ENCODE measurements at places on chromosomes 3 and 15.

- DNase-seq = no peak
- no peaks in the 10 kb centered on the region for H3K36me3 ChIP-seq
- no peak overlapping the region for H3K4me3 ChIP-seq
- H3K27ac ChIP-seq = no peak overlapping the region
- peaks cover 7% of the 10 kb centered on the region for H3K4me1 ChIP-seq
These were observed 3.9 kb downstream of the SCN5A start for GRCh38 chr3:38645601-38646000.

DNA sequence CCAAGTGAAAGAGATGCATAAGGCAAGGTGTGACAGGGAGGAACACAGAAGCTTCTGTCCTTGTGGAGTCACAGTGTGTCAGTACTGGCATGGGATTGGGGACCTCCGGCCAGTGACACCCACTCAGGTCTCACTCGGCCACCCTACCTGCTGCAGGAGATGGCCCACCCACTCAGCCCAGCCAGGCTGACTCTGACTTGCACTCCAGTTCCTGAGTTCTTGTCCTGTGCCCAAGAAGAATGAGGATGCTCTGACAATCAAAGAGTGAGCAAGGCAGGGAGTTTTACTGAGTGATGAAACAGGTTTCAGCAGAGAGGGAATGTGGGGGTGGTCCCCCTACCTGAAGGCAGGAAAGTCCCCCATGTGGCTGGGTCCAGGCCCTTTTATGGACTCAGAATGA lies 50.9 kb downstream of the PCNP start:
- H3K36me3 ChIP-seq = no peaks in the 10 kb centered on the region
- no peaks in the 10 kb centered on the region for H3K4me1 ChIP-seq
- no peaks in the 10 kb centered on the region for H3K27me3 ChIP-seq
- H3K27ac ChIP-seq = no peak overlapping the region
- no peak for DNase-seq

DNA sequence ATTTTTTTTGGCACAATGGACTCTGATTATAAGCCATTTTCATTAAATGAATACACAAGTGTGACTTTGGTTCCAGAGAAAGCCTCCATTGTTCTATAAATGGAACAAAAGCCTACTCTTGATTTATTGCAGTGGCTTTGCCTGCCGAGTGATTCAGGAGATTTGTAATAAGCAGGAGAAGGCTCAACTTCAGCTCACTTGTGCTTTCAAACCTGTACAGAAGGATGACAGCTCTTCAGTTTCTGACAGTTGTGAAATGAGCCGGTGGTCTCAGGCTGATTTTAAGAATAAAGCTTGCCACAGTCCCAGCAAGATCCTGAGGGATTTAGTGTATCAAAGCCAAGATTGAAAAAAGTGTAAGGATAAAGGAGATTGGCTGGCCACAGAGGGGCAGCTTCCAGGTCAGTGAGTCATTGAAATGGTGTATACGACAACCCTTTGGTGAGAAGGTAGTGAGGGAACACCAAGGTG lies 438.8 kb upstream of the TGFBR2 start:
- H3K27ac ChIP-seq = no peak overlapping the region
- H3K36me3 ChIP-seq = no peaks in the 10 kb centered on the region
- no peak overlapping the region for H3K4me3 ChIP-seq
- no peak for DNase-seq
- no peaks in the 10 kb centered on the region for H3K4me1 ChIP-seq

DNA sequence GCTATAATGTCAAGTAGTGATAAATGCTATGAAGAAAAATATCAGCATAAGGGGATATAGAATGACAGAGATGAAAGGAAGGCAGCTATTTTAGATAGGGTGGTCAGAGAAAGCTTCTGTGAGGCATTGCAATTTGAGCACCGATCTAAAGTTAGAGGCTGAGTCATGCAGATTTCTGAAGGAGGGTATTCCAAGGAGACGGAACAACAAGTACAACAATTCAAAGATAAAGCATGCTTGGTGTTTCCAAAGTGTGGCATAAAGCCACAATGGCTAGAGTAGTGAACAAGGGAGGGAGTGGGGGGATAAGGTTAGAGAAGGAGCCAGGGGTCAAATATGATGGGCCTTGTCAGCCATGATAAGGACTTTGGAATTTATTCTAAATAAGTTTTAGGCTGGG lies 71.9 kb downstream of the PFN2 start:
- no peak overlapping the region for H3K27ac ChIP-seq
- no peaks in the 10 kb centered on the region for H3K4me1 ChIP-seq
- DNase-seq = no peak
- no peak overlapping the region for H3K4me3 ChIP-seq
- peaks cover 30% of the 10 kb centered on the region for H3K36me3 ChIP-seq
- no peaks in the 10 kb centered on the region for H3K27me3 ChIP-seq

DNA sequence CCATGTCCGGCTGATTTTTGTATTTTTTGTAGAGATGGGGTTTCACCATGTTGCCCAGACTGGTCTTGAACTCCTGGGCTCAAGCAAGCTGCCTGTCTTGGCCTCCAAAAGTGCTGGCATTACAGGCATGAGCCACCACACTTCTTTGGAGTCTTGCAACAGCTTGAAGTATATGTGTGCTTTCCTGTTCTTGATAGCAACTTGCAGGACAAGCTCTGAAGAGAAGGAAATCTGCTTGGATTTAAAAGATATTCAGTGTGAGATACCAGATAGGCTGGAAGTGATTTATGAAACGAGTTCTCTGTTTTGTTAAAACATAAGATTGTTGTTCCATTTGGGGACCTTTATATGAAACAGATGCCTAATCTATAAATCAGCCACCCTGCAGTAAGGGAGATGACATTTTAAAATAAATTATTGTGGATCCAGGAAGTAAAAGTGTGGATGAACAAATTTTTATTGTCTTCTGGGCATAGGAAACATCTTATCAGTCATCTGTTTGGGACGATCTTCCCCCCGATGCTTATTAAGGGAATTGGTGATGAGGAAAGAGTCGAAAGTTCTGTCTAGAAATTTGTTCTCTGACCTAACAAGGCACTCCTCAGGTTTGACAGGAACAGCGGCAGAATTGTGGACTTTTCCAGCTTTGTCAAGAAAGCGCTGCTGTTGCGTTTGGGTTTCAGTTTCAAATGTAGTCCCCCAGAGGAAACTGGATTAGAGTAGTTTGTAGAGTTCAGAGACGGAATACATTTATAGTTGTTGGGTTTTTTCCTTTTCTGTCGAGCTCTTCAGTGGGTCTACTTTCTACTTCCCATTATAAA lies 53.7 kb upstream of the MAGI1 start:
- H3K36me3 ChIP-seq = no peaks in the 10 kb centered on the region
- DNase-seq = no peak

GRCh38 chr15:99466701-99467337 lies 99.0 kb upstream of the MEF2A start:
- H3K4me1 ChIP-seq = no peaks in the 10 kb centered on the region
- no peak for DNase-seq

GRCh38 chr3:47888986-47889757 lies 86.2 kb downstream of the DHX30 start:
- H3K27me3 ChIP-seq = no peaks in the 10 kb centered on the region
- peaks cover 11% of the 10 kb centered on the region for H3K4me1 ChIP-seq
- DNase-seq = no peak
- no peak overlapping the region for H3K27ac ChIP-seq
- no peak overlapping the region for H3K4me3 ChIP-seq

- no peaks in the 10 kb centered on the region for H3K27me3 ChIP-seq
- H3K4me1 ChIP-seq = peaks cover 6% of the 10 kb centered on the region
- H3K4me3 ChIP-seq = no peak overlapping the region
- DNase-seq = no peak
- no peaks in the 10 kb centered on the region for H3K36me3 ChIP-seq
These were observed 67.3 kb upstream of the GLCE start for GRCh38 chr15:69093127-69093526.

DNA sequence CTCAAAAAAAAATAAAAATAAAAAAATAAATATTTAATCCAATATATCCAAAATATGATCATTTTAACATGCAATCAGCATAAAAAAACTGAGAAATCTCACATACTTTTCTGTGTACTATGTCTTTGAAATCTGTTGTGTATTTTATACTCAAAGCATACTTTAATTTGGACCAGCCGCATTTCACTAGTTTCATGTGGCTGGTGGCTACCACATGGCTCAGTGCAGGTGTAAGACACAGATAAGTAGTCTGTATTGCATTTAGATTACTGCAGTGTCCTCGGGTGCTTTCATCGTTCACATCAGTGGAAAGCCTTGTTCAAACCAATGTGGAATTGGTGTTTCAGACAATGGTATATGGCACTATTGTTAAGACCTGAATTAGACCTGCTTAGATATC lies 11.0 kb downstream of the CRTC3 start:
- H3K4me1 ChIP-seq = peaks cover 4% of the 10 kb centered on the region
- H3K27me3 ChIP-seq = no peaks in the 10 kb centered on the region
- DNase-seq = no peak

DNA sequence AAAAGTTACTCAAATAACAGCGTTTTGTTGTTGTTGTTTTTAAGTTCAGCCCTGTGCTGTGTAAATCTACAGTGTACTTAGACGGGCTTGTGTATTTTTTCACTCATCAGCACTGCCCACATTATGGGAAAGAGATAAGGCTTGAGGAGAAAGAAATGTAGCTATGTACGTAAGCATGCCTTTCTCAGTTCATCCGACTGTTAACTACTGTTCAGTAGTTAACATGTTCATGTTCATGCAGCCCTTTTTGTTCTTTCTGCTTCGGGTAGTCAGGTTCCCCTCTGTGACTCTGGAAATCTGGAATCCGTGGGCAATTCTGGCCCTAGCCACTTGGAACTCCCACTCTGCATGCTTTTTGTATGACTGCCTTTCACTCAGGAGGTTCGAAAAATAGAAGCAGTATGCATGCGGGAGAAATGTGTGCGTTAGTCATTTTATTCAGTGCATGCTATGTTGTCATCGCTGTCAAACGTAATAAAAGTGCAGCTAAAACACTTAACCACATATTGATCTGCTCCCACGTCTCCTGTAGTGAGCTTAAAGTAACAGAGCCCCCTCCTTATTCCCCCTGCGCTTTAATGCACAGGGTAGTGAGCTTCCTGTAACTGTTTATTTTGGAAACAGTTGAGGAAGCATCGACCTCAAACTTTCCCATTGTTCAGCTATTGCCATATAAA lies 283.1 kb upstream of the NR2F2 start:
- no peaks in the 10 kb centered on the region for H3K27me3 ChIP-seq
- peaks cover 12% of the 10 kb centered on the region for H3K4me1 ChIP-seq
- no peaks in the 10 kb centered on the region for H3K36me3 ChIP-seq
- H3K27ac ChIP-seq = no peak overlapping the region
- no peak overlapping the region for H3K4me3 ChIP-seq

DNA sequence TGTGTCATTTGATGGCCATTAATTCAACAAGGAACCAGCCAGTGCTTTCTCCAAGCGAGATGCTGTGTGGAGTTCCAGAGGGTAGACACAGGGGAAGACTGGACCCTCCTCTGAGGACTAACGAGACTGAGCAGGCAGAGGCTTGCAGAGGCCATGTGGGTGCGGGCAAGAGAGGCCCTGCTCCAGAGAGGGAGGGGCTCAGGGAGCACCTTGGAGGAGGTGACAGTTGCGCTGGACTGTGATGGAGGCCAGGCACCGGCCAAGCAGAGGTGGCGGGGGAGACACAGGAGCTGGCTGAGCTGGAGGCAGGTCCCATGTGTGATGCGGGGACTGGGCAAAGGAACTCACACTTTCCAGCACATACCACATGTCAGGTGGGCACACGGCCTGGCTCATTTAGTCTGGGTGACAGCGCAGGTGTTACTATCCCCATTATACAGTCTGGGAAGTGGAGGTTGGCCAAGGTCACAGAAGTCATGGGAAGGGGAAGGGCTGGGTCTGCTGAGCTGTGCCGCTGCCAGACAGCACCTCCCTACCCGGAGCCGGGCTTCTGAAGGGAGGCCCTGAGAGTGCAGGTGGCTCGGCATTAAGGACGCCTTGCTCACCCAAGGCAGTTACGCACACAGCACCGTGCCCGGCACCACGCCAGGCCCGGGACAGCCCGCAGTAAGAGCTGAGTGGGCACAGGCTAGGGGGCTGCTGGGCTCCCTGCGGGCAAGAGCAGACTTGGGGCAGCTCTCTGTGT lies 3.7 kb downstream of the MELTF start:
- peaks cover 27% of the 10 kb centered on the region for H3K4me1 ChIP-seq
- DNase-seq = no peak
- H3K27me3 ChIP-seq = peaks cover 13% of the 10 kb centered on the region
- H3K27ac ChIP-seq = no peak overlapping the region

DNA sequence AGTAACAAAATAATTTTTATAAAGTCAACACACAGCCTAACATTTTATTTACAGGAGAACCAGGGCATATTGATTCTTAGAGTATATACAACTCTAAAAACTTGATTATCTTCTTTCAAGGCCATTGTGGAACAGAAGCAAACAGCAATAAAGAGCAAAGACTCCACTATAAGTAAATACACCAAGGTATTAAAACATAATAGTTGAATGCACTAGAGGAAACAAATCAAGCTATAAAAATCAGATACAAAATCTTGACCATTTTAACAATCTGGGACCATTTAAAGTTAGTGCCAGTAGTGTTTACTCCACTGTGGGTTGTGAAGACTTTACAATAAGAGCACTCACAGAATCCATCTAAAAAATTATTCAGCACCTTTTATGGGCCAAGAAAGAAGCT lies 323.6 kb downstream of the AGBL1 start:
- no peaks in the 10 kb centered on the region for H3K4me1 ChIP-seq
- no peak overlapping the region for H3K27ac ChIP-seq
- no peak for DNase-seq
- no peaks in the 10 kb centered on the region for H3K36me3 ChIP-seq
- H3K4me3 ChIP-seq = no peak overlapping the region
- H3K27me3 ChIP-seq = no peaks in the 10 kb centered on the region

DNA sequence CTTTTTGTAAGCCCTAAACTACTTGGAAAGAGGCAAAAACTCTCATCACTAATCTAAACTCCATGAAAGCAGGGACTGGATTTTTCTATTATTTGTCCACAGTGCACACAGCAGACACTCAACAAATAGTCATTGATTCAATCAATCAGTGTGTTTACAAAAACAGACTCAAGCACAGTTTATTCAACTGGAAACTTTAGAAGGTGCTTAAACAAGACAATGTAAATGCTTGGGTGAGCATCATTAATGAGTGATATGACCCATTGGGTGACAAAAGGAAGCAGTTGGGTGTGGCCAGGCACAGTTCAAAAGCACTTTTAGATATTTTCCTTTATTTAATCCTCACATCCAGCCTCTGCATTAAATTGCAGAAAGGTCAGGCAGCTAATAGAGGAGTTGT lies 32.0 kb upstream of the PPP4R2 start:
- H3K36me3 ChIP-seq = no peaks in the 10 kb centered on the region
- peaks cover 11% of the 10 kb centered on the region for H3K4me1 ChIP-seq
- DNase-seq = no peak
- H3K27me3 ChIP-seq = no peaks in the 10 kb centered on the region

GRCh38 chr3:30352410-30353318 lies 253.7 kb upstream of the TGFBR2 start:
- no peak for DNase-seq
- H3K36me3 ChIP-seq = no peaks in the 10 kb centered on the region
- H3K4me1 ChIP-seq = peaks cover 28% of the 10 kb centered on the region
- H3K27me3 ChIP-seq = no peaks in the 10 kb centered on the region
- no peak overlapping the region for H3K4me3 ChIP-seq
- no peak overlapping the region for H3K27ac ChIP-seq

- no peak for DNase-seq
- no peak overlapping the region for H3K27ac ChIP-seq
- H3K36me3 ChIP-seq = no peaks in the 10 kb centered on the region
- H3K4me3 ChIP-seq = no peak overlapping the region
- H3K4me1 ChIP-seq = peaks cover 5% of the 10 kb centered on the region
- no peaks in the 10 kb centered on the region for H3K27me3 ChIP-seq
These were observed 30.2 kb downstream of the TM2D3 start for GRCh38 chr15:101621961-101622360.
